Uterus (tissue), 4 donors: ENCODE measurements at places on chromosomes 12 and 14. TPM values are rescaled to one million over a fixed set of nuclear protein-coding genes. Genes with fewer than 3 reads are reported as not detected.

NAA25 gene
- 5.3 TPM for total RNA-seq

KLRC2 gene
- 2.2 TPM for total RNA-seq

LMO3 gene
- 20.9 TPM for total RNA-seq

- H3K36me3 ChIP-seq: no peaks in the 10 kb centered on the region
- DNase-seq: no peak
- no peak overlapping the region for H3K27ac ChIP-seq
- H3K27me3 ChIP-seq: no peaks in the 10 kb centered on the region
- H3K4me3 ChIP-seq: no peak overlapping the region
- H3K4me1 ChIP-seq: no peaks in the 10 kb centered on the region
Measured at GRCh38 chr12:12926571-12927071, 25.3 kb downstream of the GPRC5D start.

DNA sequence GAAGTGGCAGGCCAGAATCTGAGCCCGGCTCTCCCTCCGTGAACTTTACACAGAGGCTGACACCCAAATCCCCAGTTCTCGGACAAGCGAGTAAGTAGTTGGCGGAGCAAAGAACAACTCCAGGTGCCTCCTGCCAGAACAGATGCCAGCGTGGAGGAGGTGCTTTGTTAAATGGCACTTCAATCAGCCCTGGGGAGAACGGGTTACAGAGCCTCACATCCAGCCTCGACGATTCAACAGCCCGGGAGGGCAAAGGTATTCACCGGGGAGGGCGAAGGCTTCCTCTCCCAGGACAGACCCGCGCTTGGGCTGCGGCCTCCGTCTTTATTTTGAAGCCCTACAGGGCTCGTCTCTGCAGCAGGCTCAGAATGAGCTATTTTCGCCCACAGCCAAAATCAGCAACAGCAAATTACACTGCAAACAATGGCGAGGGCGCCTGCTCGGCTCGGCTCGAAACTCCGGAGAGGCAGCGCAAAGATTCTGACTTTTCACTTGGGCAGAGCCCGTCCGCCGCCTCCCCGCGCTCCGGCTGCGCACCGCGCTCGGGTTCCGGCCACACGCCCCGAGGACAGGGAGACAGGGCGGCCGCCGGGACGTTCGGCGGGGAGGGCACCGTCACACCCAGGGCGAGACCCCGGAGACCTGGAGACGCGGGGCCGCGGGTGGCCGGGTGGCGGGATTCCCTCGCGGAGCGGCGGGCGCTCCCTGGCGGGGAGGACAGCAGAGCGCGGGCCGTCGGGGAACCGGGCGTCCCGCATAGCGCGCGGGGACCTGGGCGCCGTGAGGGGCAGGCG lies 811 bp downstream of the TMCC3 start:
- peak overlapping the region; percentile 36 for H3K4me3 ChIP-seq
- H3K27me3 ChIP-seq: no peaks in the 10 kb centered on the region
- peak overlapping the region; percentile 77 for H3K27ac ChIP-seq
- H3K4me1 ChIP-seq: no peaks in the 10 kb centered on the region

DNA sequence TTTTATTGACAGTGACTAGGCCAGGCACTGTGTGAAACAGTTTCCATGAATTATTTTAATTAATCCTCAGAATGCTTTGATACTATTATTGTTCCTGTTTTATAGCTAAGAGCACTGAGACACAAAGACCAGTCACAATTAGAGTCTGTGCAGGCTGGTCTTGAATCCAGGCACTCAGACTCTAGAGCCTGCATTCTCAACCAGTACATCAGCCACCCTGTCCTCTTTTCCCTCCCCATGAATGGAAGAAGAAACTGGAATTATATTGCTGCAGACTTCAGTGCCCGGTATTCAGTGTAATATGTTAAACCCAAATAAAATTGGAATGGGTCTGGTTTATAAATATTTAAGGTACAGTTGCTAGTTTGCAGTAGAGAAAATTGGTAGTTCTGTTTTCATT lies 303.0 kb upstream of the RGS6 start:
- no peak overlapping the region for H3K27ac ChIP-seq
- H3K36me3 ChIP-seq: no peaks in the 10 kb centered on the region
- DNase-seq: no peak
- no peaks in the 10 kb centered on the region for H3K27me3 ChIP-seq
- no peaks in the 10 kb centered on the region for H3K4me1 ChIP-seq
